ENCODE measurements at places on chromosomes 2 and 18.

DNA sequence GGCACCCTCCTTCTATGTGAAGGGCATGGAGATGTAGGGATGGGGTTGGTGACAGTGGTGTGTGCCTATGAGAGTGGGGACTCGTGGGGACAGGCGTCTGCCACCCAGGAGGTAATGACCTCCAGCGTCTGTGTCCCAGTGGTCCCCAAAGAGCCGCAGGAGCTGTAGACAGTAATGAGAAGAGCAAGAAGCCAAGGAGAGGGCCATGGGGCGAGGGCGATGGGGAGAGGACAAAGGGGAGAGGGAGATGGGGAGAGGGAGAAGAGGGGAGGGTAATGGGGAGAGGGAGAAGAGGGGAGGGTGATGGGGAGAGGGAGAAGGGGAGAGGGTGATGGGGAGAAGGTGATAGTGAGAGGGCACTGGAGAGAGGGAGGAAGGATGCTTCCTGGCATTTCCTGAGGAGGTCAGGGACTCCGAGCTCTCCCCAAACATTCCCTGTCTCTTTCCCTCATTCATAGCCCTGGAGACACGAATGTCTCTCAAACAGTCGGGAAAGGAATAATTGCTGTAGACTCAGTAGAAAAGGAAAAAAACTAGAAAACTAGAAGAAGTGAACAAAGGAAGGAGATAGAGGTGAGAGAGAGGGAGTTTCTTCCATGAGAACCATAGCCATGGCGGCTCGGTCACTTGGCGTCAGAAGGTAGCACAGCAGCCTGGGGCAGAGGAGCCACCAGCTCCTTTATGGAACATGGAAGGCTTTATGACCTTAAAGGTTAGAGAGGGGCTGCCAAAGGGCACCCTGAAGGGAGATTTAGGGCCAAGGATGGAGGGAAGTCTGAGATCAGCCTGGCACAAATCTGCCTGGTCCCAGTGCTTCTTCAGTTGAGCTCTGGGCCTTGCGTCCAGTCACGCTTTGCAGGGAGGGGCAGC is 39.5 kb downstream of the PSD4 start:
- DNase-seq = no peak

- DNase-seq = no peak
Observed at GRCh38 chr2:227482638-227483340, 10.8 kb downstream of the AGFG1 start.

DNA sequence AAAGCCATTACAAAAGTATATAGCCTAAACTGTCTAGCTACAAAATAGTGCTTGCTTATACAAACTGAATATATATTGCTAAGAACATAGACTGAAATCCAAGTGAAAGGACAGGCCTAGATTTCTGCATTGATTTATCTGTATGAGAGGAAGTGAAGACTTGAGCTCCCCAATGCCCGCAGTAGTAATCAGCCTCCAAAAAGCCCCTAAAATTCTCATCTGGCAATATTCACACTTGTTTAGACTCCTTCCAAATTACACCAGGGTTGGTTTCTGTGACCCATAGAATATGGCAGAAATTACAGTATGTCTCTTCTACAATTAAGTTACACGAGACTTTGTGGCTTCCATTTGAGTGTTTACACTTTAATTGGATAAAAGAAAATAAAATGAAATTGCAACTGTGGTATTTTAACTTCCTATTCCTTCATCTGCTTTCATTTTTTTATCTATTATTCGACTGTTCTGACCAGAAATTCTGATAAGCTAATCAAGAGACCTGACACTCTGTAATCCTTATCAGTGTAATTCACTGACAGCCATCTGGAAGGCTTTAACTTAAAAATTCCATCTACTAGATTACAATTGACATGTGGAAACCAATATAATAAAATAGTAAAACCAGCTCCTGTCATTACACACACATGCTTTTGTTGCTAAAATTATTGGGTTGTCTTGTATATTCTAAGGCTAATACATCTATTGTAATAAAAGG is 21.1 kb downstream of the ABCB11 start:
- DNase-seq = no peak

DNA sequence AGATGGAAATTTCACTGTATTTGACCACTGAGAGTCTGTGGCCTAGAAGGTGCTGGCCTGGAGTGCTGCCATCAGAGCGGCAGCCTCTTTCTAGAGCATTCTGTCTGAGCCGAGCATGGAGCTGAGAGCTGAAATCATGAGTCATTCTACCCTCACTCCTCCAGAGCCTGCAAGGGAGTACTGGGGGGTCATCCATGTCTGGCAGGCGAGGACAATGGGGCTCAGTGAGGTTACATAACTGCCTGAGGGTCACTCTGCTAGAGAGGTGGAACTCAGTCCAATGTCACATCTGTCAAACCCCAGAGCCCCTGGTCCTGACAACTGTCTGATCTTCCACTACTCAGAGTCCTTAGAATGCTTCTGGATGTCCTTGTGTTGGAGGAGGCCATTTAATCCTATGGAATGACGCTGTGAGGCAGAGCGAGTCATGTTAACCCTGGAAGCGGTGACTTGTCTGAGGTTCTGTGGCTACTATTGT is 65.3 kb downstream of the HAUS1 start:
- DNase-seq = no peak

DNA sequence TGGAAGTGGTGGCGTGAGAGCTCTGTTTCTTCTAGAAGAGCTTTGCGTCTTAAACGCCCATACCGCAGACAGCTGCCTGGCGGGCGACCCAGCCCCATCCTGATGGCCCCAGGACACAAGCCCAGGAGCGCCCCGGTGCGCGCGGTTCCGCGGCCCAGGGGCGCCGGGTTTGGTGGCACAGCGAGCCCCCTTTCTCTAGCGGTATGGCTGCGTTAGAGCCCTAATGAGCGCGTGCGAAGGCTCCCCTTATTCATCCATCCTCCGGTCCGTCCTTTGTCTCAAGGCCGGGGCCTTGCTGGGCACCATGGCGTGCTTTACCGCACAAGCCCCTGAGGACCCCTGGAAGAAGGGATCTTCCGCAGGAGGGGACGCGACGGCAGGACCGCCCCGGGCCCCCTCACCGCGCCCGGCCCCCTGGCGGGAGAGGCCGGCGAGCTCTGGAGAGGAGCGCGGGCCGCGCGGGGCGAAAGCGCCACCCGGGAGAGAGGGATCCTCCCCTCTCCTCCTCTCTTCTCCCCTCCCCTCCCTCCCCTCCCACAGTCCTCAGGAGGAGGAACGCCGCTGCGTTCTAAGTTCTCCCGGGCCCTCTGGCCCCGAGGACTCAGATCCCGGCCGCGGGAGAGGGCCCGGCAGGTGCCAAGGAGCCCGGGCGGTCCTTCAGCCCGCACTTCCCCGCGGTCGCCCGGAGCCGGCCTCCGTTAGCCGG is 626 bp upstream of the SLC1A4 start:
- peak; percentile 46 for DNase-seq

DNA sequence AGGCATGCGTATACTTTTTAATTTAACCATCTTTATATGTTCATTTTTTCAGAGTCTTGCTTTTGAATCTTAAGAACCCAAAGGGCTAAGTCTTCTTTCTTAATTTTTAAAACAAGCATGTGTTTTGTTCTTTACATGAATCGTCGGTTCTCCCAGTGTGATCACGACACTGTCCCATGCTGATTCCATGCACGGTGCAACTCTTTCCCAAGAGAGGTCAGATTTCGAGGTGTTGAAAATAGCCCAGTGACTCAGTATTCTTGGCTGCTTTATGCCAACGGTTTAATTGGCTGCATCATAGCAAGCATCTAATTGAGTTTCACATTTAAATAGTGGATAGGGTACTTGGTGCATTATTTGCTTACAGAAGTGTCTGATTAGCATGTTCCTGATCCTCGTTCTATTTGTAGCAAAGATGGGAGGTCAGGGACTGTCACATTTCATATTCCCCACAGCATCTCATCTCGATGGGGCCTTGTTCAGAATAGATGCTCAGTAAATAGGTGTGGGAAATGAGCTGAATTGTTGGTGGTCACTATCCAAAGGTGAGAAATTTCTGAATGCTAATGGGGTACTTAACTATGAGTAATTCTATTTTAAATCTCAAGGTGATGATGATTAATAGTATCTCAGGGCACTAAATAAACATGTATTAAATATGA is 2.8 kb downstream of the NPAS2 start:
- DNase-seq = no peak

DNA sequence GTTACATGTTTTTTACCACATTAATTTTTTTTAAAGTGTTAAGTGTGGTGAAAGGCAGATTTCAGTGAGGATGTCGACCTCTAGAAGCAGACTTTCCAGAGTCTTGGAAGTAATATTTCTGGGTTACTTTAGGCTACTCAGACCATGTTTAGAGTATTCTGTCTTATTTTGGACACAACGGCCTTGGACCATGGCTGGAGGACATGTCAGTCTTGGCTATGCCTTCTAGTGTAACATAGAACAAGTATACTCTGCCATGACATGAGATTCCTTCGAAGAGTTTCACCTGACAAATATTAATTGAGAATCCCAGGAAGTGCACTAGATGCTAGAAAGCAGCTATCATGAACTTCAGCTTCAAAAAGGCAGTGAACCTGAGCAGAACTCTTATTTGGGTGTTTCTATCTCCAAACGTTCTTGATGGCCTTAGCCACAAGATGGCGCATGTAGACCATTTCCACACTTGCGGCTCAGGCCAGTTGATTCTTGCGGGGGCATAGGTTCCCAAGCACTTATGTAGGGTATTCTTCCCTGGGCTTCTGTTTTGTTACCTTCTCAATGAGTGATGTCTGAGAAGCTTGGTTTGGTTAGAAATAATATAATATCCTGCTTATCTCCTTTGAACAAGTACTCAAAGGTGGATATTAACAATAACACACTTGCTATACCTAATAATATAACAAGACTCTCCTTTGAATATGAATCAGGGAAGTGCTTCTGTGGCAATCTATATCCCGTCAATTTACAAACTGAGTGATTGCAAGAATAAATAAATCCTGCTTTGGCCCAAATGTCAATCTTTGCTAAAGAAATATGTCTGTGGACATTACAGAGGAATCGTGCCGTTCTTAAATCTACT is 62.0 kb downstream of the CACNB4 start:
- peak; percentile 11 for DNase-seq

GRCh38 chr2:83196225-83196624 is 1262.9 kb downstream of the SUCLG1 start:
- DNase-seq = no peak

GRCh38 chr2:20145497-20146193 is 79.3 kb downstream of the SDC1 start:
- DNase-seq = no peak

- no peak for DNase-seq
Observed at GRCh38 chr2:128490881-128491691, 172.4 kb upstream of the HS6ST1 start.

DNA sequence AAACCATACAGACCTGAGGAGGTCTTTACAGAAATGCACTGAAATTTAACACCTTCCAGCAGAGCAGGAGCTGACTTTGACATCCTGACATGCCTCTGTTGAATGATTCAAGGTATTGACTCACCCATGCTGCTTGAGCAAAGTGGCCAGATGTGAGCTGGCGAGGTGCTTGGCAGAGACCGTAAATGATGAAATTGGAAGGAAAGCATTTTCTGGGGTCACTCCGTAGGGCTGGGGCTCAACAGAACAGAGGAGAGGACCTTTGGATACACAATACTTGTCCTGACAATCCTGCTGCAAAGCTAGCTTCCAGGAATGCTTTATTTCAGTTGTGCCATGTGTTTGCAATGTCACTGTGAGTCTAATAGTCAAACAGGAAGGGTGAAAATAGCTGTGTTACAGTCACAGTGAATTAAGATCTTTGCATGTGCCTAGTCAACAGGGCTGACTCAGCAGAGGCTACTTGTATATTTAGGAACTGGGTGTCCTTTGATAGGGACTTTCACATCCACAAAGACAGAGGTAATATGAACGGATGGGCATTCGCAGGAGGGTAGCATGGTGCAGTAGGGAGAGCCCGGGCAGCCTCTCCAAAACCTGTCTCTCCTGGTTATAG is 31.6 kb upstream of the NCK2 start:
- no peak for DNase-seq

- DNase-seq = no peak
Observed at GRCh38 chr2:191501561-191502168, 176.3 kb upstream of the NABP1 start.

DNA sequence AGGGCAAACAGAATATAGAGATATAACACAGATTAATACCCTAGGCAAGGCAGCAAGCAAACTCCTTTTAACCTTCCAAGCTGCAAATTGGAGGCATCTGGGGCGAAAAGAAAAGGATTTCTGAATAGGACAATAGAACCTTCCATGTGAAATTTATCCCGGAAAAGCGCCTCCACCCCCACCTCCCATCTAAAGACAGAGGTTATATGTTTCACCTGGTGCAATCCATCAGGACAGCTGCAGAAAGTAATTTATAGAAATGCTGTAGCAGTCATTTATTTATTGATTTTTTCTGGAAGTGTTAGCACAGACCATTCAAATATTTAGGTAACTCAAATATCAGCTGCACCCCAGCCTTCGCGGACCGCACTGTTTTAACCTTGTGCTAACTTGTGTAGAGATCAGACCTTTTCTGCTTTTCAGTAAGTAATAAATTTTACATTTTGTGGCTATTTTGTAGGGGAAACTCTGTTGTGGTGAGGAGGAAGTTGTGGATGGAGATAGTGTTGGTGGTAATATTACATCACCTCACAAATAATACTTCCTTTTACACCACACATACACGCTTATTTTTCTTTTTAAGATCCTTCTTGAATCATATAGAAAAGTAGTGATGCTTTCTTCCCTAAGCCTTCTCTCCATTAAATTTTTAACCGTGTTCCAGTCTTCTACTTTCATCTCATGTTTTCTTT is 919.3 kb upstream of the CDH2 start:
- DNase-seq = no peak

GRCh38 chr2:208195531-208195930 is 5.7 kb upstream of the C2orf80 start:
- DNase-seq = no peak

DNA sequence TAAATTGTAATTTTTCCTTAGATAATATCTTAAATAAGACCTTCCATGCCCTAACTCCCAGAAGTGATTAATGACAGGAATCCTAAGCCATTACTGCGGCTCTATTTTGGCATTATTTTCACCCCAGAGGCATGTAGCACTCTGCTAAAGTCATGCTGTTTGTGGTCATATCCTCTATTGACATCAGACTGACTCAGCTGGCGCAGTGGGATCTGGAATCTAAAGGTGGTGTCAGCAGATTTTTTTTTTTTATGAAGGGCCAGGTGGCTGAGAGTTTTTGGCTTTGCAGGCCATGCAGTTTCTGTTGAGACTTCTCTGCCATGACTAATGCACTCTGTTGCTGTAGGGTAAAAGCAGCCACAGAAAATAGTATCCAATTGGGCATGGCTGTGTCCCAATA is 64.1 kb upstream of the ACVR1C start:
- no peak for DNase-seq

DNA sequence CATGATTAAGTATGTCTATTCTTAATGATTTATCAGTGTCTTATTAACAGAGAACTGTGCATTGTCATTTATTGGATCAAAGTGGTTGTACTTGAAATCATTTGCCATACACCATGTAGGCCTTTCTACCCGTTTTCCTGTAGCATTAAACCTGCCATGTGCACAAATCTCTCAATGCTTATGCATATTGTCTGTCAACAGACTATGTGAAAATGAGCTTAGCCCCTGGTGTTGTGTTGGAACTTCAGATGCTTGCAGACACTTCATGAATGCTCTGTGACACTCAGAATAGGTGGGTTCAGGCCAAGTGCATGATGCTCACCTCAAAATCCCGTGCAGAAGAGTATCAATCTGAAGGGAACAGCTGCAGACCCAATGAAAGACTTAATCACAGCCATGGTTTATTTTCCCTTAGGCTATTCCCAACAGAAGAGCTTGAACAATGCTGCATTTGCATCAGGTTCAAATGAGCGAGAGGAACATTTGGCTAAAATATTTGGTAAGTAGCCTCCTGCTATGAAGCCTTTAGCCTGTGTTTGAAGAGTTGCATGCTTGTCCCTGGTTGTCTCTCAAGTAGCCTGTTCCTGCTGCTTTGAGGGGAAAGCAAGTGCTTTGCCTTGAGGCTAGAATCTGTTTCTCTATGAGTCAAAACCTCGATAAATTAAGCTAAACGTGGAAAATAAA is 6.1 kb downstream of the C2orf92 start:
- no peak for DNase-seq
